ENCODE measurements at places on chromosomes 4 and X. TPM values are rescaled to one million over a fixed set of nuclear protein-coding genes. Genes with fewer than 3 reads are reported as not detected.

- H3K36me3 ChIP-seq: no peaks in the 10 kb centered on the region
- no peak for DNase-seq
- no peaks in the 10 kb centered on the region for H3K27me3 ChIP-seq
- no peak overlapping the region for H3K4me3 ChIP-seq
Observed at GRCh38 chr4:152501846-152502536, 33.9 kb downstream of the FBXW7 start.

DNA sequence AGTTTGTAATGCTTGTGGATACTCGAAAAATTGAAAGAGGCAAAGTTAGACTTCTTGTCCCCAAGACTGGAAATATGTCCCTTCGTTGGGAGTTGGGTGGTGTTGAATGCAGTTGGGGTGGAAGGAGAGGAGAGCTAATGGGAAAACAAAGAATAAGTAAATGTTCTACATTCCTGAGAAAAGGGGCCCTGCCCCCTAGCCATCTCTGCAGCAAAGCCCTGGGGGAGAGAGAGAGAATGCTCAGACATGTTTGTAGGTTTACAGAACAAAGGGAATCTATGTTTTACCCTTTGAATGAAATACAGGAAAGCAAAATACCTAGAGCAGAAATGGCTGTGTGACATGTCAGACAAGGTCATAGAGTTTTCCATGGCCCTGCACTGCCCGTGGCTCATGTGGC is 88.1 kb downstream of the RASL11B start:
- H3K4me1 ChIP-seq: no peaks in the 10 kb centered on the region
- no peak for DNase-seq
- H3K4me3 ChIP-seq: no peak overlapping the region
- H3K27me3 ChIP-seq: no peaks in the 10 kb centered on the region
- no peak overlapping the region for H3K27ac ChIP-seq

- H3K27ac ChIP-seq: no peak overlapping the region
- no peaks in the 10 kb centered on the region for H3K27me3 ChIP-seq
- DNase-seq: no peak
- H3K4me1 ChIP-seq: peaks cover 2% of the 10 kb centered on the region
Observed at GRCh38 chr4:170868170-170868569, 778.4 kb upstream of the AADAT start.

DNA sequence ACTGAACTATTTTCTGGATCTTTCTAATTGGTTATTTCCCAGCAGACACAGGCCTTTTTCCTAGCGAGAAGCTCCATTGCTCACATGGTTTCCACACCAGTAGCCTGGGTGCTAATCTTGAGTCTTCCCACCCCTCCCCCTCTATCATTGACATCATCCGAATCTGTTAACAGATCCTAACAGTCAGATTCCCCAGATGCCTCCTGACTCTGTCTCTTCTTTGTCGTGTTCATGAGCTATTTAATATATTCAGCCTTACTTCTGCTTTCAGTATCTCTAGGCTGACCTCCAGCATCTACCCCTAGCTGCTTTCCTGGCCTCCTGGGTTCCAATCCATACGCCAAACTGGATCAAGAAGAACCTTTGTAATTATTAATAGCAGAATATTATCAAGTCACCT is 85.0 kb downstream of the CLNK start:
- no peak for DNase-seq
- no peaks in the 10 kb centered on the region for H3K36me3 ChIP-seq
- no peak overlapping the region for H3K4me3 ChIP-seq
- H3K4me1 ChIP-seq: no peaks in the 10 kb centered on the region
- H3K27ac ChIP-seq: no peak overlapping the region

GRCh38 chrX:69289793-69290123 is 124.5 kb upstream of the PJA1 start:
- H3K4me1 ChIP-seq: no peaks in the 10 kb centered on the region
- no peak overlapping the region for H3K4me3 ChIP-seq
- H3K36me3 ChIP-seq: no peaks in the 10 kb centered on the region
- no peak for DNase-seq

GRCh38 chr4:113433116-113433515 is 328.4 kb downstream of the CAMK2D start:
- H3K27ac ChIP-seq: no peak overlapping the region
- DNase-seq: no peak
- no peaks in the 10 kb centered on the region for H3K27me3 ChIP-seq
- H3K4me1 ChIP-seq: peaks cover 15% of the 10 kb centered on the region

GRCh38 chr4:147994076-147994475 is 262.2 kb downstream of the ARHGAP10 start:
- no peak overlapping the region for H3K4me3 ChIP-seq
- peaks cover 3% of the 10 kb centered on the region for H3K4me1 ChIP-seq
- no peaks in the 10 kb centered on the region for H3K36me3 ChIP-seq
- H3K27me3 ChIP-seq: no peaks in the 10 kb centered on the region
- no peak overlapping the region for H3K27ac ChIP-seq

- H3K4me1 ChIP-seq: no peaks in the 10 kb centered on the region
- H3K4me3 ChIP-seq: no peak overlapping the region
- no peak for DNase-seq
- no peaks in the 10 kb centered on the region for H3K27me3 ChIP-seq
- H3K27ac ChIP-seq: no peak overlapping the region
- peaks cover 5% of the 10 kb centered on the region for H3K36me3 ChIP-seq
Observed at GRCh38 chrX:53580742-53581504, 105.6 kb downstream of the HUWE1 start.

DNA sequence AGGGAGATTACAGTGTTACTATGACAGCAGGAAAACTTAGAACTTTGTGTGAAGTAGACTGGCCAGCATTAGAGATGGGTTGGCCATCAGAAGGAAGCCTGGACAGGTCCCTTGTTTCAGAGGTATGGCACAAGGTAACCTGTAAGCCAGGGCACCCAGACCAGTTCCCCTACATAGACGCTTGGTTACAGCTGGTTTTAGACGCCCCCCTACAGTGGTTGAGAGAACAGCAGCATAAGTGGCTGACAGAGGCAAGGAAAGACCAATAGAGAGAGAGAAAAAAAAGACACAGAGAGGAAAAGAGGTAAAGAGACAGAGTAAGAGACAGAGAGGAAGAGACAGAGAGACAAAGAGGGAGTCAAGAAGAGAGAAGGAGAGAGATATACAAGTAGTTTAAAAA is 144.5 kb downstream of the GC start:
- no peak overlapping the region for H3K27ac ChIP-seq
- DNase-seq: no peak
- no peaks in the 10 kb centered on the region for H3K36me3 ChIP-seq

DNA sequence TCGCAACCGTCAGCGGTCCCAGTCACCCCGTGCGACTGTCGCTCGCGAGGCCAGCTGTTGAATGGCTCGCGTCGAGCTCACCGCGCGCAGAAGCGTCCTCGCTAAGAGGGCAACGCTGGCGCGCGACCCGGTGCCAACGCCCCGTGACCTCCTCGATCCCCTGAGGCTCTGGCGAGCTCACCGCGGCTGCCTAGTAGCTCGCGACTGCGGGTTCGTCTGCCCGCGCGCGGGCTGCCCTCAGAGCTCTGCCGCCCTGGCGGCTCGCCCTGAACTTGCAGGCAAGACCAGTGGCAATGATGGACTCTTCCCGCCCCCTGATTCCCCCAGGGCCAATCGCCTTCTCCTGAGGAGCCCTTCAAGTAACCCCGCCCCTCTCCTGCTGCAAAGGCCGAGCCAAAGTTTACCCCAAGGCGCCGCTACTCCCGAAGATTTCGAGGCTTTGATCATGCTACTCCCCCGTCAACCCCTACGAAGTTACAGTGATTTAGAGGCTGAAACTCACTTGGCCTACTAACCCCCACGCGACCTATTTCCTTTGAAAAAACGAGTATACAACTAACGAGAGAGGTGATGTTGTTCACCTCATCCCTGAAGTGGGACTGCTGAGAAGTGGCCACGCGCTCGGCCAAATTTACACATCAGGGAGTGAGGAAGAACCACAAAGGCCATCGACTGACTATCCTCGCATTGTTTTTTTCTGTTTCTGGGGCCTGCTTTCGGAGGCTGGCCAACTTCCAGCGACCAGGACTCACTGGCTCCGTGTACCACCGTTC is 37.5 kb downstream of the PGRMC1 start:
- no peak overlapping the region for H3K4me3 ChIP-seq
- no peak overlapping the region for H3K27ac ChIP-seq
- H3K27me3 ChIP-seq: no peaks in the 10 kb centered on the region
- no peaks in the 10 kb centered on the region for H3K4me1 ChIP-seq
- DNase-seq: peak; percentile 62
- H3K36me3 ChIP-seq: no peaks in the 10 kb centered on the region

DNA sequence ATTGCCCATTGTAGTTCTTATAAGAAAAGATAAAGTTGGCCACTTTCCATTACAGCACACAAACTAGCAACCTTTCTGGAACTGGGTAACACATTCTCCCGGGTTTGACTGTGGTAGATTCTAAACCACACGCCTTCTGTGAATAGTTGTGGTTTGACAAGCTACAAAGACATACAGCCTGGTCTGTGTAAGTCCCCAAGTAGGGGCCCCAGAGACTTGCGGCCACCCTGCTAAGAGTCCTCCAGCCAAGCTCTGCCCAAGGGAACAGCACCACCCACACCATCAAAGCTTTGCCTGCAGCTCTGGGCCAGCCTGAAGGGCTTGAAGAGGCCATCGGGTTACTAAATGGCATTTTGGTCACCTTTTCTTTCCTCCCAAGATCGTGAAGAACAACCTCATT is 203.4 kb downstream of the MAML3 start:
- no peaks in the 10 kb centered on the region for H3K36me3 ChIP-seq
- H3K27ac ChIP-seq: no peak overlapping the region
- H3K27me3 ChIP-seq: no peaks in the 10 kb centered on the region
- peaks cover 2% of the 10 kb centered on the region for H3K4me1 ChIP-seq

DNA sequence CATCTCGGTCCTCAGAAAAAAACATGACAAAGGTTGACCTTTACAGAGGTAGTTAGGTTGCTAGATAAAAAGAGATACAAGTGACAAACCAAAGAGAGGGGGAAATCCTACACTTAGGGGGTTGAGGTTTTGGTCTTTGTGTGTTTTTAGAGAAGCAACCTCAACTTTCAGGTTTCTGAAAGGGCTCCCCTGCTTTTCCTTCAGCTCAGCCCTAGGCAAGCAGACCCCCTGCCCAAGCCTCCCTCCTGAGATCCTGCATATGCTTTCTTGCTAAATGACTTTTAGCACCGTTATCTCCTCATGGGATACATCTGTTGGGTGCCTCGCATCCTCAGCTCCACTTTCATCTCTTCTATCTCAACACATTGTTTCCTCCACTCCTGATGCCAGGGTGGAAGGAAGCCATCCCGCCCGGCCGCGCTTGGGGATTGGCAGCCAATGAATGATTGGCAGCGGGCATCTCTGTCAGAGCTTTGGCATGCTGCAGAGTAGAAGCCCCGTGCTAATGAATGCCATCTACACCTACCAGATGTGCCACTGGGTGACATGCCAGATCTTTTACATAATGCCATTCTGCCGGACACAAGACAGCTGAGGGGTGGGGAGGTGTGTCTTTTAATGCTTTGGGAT is 15.0 kb upstream of the PRDM8 start:
- no peak for DNase-seq
- H3K36me3 ChIP-seq: no peaks in the 10 kb centered on the region
- H3K4me3 ChIP-seq: no peak overlapping the region
- H3K4me1 ChIP-seq: no peaks in the 10 kb centered on the region

DNA sequence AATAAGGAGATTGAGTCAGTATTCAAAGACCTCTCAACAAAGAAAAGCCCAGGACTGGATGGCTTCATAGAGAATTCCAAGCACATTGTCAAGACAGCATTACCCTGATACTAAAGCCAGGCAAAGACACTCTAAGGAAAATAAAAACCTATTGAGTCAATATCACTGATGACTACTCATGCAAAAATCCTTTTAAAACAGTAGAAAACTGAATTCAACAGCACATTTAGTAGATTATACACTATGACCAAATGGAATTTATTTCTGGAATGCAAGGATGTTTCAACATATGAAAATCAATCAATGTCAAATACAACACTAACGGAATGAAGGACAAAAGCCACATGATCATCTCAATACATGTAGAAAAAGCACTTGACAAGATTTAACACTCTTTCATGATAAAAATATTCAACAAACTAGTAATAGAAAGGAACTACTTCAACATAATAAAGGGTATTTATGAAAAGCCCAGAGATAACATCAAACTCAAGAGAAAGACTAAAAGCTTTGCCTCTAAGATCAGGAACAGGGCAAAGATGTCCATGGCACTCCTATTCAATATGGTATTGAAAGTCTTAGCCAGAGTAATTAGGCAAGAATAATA is 633.3 kb downstream of the ANKRD50 start:
- no peak for DNase-seq
- H3K4me3 ChIP-seq: no peak overlapping the region
- no peaks in the 10 kb centered on the region for H3K36me3 ChIP-seq

DNA sequence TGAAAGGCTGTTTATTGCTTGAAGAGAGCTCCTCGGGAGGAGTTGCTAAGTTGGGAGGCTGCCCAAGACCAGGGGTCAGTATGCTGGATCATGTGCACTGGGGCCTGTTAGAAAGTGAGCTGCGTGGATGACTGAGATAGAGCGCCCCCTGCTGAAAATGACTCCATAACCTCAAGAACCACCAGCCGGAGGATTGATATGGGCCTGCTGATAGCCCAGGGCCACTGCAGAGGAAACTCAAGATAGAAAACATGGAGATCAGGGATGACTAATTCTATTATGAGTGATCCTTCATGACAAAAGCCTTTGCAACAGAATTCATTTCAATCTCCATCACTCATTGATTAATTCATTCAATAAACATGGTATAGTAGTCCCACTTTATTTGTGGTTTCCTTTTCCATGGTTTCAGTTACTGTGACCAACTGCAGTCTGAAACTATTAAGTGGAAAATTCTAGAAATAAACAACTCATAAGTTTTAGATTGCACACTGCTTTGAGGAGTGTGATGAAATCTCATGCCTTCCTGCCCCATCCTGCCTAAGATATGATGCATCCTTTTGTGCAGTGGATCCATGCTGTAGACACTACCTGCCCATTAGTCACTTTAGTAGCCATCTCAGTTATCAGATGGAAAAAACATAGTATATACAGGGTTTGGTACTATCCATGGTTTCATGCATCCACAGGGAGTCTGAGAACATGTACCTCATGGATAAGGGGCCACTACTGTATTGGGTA is 126.7 kb upstream of the MBNL3 start:
- no peak overlapping the region for H3K27ac ChIP-seq
- no peak overlapping the region for H3K4me3 ChIP-seq
- H3K4me1 ChIP-seq: no peaks in the 10 kb centered on the region
- peak; percentile 55 for DNase-seq
- no peaks in the 10 kb centered on the region for H3K36me3 ChIP-seq

Gene APLN
- total RNA-seq: 11.0 TPM

Gene PRR32
- total RNA-seq: not detected

Gene MGST2
- total RNA-seq: 41.3 TPM

Gene PTTG2
- total RNA-seq: 4.1 TPM

Gene BEND2
- not detected for total RNA-seq

Gene MYOZ2
- 9.4 TPM for total RNA-seq

Gene MFAP3L
- 10.1 TPM for total RNA-seq

Gene C4orf50
- total RNA-seq: 0.06 TPM

Gene CXorf51A
- not detected for total RNA-seq

Gene ADH4
- 3.3 TPM for total RNA-seq
